ENCODE measurements at places on chromosomes 12 and 14.

- no peak overlapping the region for H3K4me3 ChIP-seq
- no peak overlapping the region for H3K27ac ChIP-seq
- H3K27me3 ChIP-seq = no peaks in the 10 kb centered on the region
These were observed 9.4 kb upstream of the FLRT2 start for GRCh38 chr14:85520581-85520980.

DNA sequence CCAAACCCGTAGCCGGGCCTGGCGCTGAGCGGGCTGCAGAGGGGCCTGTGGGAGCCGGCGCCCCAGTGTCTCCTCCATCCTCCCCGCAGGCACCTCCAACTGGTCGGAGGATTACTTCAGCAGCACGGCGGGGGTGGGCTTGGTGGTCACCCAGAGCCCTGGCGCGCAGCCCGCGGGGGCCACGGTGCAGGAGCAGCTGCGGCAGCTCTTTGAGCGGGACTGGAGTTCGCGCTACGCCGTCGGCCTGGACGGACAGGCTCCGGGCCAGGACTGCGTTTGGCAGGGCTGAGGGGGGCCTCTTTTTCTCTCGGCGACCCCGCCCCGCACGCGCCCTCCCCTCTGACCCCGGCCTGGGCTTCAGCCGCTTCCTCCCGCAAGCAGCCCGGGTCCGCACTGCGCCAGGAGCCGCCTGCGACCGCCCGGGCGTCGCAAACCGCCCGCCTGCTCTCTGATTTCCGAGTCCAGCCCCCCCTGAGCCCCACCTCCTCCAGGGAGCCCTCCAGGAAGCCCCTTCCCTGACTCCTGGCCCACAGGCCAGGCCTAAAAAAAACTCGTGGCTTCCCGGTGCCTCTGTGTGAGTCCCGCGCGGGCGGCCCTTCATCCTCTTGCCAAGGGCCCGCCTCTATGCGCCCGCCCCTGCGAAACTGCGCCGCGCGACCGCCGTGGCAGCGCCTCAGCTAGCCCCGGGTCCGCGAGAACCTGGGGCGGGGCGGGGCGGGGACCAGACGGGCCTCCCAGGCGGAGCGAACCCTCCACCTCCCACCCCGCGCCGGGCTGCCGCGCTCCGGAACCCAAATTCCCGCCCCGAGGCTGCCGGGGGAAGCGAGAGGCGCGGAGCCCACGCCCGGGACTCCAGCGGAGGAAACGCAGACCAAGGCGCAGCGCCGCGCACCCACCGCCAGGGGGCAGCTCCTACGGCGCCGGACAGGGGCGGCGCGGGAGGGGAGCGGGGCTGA, 8.3 kb downstream of the PLD4 start:
- H3K4me1 ChIP-seq = peaks cover 17% of the 10 kb centered on the region
- H3K36me3 ChIP-seq = peaks cover 12% of the 10 kb centered on the region
- peak; percentile 84 for DNase-seq
- H3K27ac ChIP-seq = peak overlapping the region; percentile 32

GRCh38 chr12:110330544-110330943, 49.5 kb downstream of the ATP2A2 start:
- DNase-seq = no peak
- no peak overlapping the region for H3K27ac ChIP-seq
- no peaks in the 10 kb centered on the region for H3K4me1 ChIP-seq
- H3K36me3 ChIP-seq = peaks cover 45% of the 10 kb centered on the region

DNA sequence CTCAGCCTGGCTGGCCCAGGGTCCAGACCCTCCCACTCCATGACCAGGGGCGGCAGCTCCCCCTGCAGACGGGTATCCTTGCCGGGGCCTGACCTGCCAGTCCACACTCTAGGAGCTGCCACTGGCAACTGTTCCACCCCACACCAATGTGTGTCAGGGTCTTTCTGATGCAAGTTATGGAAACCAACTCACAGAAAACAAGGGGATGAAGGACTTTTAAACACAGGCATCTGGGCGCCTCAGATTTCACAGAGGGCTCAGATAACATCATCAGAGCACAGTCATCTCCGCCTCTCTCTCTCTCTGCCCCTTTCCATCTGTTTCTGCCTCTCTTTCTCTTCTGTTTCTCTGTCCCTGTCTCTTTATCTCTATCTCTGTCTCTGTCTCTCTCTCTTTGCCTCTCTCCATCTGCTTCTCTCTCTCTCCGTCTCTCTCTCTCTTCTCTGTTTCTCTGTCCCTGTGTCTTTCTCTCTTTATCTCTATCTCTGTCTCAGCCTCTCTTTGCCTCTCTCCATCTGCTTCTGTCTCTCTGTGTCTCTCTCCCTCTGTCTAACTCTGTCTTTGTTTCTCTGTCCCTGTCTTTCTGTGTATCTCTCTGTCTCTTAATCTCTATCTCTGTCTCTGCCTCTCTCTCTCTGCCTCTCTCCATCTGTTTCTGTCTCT, 67.4 kb upstream of the FBRSL1 start:
- no peak overlapping the region for H3K4me3 ChIP-seq
- H3K36me3 ChIP-seq = peaks cover 10% of the 10 kb centered on the region
- H3K27ac ChIP-seq = no peak overlapping the region
- peaks cover 12% of the 10 kb centered on the region for H3K27me3 ChIP-seq
- no peak for DNase-seq

DNA sequence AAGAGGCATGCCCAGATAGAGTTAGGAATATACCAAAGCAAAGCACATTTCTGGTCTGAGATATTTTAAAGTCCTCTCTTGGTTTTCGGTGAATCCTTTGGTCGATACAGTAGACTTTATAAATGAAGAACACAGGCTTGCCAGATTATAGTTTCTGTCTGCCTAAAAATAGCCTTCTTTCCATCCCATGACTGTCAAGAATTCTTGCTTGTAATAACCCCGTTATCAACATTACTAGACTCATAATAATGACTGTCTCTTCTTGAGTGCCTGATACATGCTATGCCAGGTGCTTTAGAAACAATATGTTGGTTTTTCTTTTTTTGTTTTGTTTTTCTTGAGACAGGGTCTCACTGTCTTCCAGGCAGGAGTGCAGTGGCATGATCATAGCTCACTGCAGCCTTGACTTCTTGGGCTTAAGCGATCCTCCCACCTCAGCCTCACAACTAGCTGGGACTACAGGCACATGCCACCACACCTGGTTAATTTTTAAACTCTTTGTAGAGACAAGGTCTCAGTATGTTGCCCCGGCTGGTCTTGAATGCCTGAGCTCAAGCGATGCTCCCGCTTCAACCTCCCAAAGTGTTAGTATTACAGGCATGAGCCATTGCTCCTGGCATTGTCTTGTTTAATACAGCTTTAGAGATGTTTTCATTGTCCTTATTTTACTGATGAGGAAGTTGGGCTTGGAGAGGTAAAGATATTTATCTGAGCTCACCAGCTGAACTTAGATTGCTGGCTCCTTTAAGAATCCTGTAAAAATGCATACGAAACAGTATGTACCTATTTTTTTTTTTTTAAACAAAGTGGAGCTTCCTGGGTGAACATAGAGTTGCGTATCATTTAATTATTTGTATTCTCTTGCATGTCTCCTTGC, 30.4 kb downstream of the CHST11 start:
- H3K27ac ChIP-seq = peak overlapping the region; percentile 75
- H3K36me3 ChIP-seq = peaks cover 68% of the 10 kb centered on the region

DNA sequence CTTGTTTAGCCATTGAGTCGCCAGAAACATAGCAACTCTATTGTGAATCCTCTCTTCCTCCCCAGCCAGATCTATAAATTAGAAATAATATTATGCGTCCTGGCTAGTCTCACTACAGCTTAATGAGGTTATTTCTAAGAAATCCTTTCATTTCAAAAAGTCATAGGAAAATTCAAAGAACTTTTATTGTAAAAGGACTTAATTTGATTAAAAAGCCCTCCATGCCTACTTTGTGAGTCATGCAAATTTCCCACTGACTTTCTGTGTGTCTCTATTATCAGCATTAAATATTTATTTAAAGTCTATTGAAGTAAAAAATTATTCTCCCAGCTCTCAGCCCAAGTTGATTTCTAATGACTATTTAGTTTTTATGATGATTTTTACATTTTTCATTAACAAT, 160.7 kb downstream of the PHLDA1 start:
- peaks cover 30% of the 10 kb centered on the region for H3K27me3 ChIP-seq
- peaks cover 2% of the 10 kb centered on the region for H3K4me1 ChIP-seq
- H3K27ac ChIP-seq = no peak overlapping the region
- H3K4me3 ChIP-seq = no peak overlapping the region

DNA sequence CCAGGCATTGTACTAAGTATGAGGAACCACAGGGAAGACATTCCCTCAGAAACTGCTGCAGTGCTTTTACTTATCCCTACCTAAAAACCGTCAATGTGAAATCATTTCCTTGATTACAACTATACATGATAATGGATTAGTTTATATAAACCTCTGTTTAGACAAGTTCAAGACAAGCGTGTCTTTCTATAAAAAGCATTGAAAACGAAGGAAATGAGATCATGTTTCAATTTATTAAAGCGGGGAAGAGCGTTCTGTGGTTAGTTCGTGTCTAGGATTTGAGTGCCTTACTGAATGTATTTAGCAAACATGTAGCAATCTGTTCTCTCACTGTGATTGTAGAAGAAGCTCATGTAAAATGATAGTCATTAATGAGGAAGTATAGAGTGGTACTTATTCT, 37.5 kb downstream of the GALC start:
- no peak overlapping the region for H3K27ac ChIP-seq
- H3K4me3 ChIP-seq = no peak overlapping the region
- H3K36me3 ChIP-seq = peaks cover 31% of the 10 kb centered on the region
- no peak for DNase-seq

All from stimulated activated naive B cell treated with anti-CD40 and anti-IgM and Interleukin-4, amounts not matched to agents 10 μg/mL and 1 μg/mL and 100 μg/mL, for 72 hours (primary cell).